Fibroblast of villous mesenchyme (primary cell): ENCODE measurements at places on chromosomes 3 and 15. TPM values are rescaled to one million over a fixed set of nuclear protein-coding genes. Genes with fewer than 3 reads are reported as not detected.

The AP3B2 gene
- 0.43 and 0.64 TPM in 2 replicates for total RNA-seq

The DMXL2 gene
- total RNA-seq = 35.1 and 56.1 TPM in 2 replicates

The LIPC gene
- 0.86 and 0.97 TPM in 2 replicates for total RNA-seq

The LYZL4 gene
- total RNA-seq = not detected in 2 replicates

The CSPG5 gene
- 0.32 and 0.43 TPM in 2 replicates for total RNA-seq

The PAQR5 gene
- total RNA-seq = 0.97 and 1.3 TPM in 2 replicates

GRCh38 chr3:16838561-16838960, 46.2 kb upstream of the PLCL2 start:
- DNase-seq = no peak

DNA sequence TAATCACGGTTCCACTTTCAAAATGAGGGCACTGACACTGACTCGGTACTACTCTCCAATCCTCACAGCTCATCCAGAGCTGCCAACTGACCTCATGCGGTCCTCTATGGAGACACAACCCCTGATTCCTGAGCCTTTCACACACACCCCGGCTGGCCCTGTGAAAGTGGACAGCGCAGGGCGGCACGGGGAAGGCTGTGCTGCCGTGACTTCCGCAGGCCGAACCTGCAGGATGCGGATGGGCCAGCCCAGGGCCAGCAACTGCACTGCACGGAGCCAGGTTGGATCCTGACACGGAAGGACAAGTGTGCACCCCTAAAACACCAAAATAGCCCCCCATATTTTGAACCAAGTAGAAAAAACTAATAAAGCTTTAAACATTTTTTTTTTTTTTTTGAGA, 41.0 kb downstream of the IQSEC1 start:
- DNase-seq = no peak

DNA sequence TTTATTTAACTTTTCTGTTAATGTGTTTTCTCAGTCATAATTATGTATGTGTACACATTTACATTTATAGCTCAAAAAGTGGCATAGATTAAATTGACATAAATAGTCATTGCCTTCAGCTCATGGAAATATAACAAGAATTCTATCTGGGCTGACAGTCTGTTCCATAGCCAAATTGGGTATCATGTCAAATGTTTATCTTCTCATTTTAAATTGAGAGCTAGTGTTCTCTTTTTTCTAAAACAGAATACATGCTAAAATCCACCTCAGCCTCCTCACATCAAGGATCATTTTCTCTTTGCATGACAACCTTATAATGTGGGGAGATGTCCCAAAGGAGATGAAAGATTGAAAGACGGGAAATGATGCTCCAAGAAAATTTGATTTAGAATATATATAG, 144.1 kb upstream of the BCHE start:
- DNase-seq = no peak

GRCh38 chr3:16448639-16449070, 64.8 kb downstream of the RFTN1 start:
- peak; percentile 96 for DNase-seq

GRCh38 chr3:29711255-29711771, 430.4 kb downstream of the RBMS3 start:
- peak; percentile 58 for DNase-seq

DNA sequence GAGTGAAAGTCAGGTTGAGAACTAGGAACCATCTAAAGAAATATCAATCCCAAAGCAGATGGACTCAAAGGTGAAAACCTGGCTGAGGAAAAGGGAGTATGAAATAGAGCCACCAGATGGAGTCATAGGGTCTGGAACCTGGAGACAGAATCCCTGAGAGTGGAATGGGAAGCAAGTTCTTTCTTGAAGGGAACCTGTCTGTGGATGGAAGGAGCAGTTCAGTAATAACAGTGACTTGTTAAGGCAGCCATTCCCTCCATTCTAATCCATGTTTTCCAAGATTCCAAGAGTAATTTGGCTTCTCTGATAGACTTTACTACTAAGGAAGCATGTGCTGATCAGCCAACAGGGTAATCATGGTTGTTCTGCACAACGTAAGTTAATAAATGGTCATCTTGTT, 22.5 kb upstream of the AQP9 start:
- peak; percentile 9 for DNase-seq
